Dermis microvascular lymphatic vessel endothelial cell (primary cell): ENCODE measurements at places on chromosomes 16 and 17. TPM values are rescaled to one million over a fixed set of nuclear protein-coding genes. Genes with fewer than 3 reads are reported as not detected.

Gene DVL2
- 28.6 and 37.0 TPM in 2 replicates for total RNA-seq

Gene RBFOX1
- not detected in 2 replicates for total RNA-seq

- no peak for DNase-seq
Observed at GRCh38 chr17:70644096-70644495, 474.8 kb downstream of the KCNJ2 start.

Gene REXO5
- total RNA-seq: 2.7 and 2.9 TPM in 2 replicates

Gene GH1
- not detected in 2 replicates for total RNA-seq

- DNase-seq: no peak
Observed at GRCh38 chr16:85654251-85655095, 34.3 kb downstream of the GINS2 start.

- no peak for DNase-seq
Observed at GRCh38 chr16:77874347-77874746, 86.0 kb downstream of the VAT1L start.

DNA sequence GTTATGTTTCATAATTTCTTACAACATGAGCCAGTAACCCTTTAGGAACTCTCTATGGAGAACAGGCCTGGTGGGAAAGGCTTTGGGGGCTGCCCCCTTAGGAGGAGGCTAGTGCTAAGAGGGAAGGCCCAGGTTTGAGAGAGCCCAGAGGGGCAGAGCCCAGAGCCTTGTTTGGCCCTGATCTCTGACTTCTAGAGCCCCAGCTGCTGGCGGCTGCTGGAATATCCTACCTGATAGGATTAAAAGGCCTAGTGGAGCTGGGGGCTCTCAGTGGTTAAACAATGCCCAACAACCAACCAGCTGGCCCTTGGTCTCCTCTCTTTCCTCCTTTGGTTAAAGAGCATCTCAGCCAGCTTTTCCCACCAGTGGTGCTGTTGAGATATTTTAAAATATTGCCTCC is 54.1 kb downstream of the IGF2BP1 start:
- DNase-seq: no peak

Gene SPNS2
- total RNA-seq: 45.6 and 70.2 TPM in 2 replicates

Gene MPP3
- total RNA-seq: 1.3 and 1.4 TPM in 2 replicates

DNA sequence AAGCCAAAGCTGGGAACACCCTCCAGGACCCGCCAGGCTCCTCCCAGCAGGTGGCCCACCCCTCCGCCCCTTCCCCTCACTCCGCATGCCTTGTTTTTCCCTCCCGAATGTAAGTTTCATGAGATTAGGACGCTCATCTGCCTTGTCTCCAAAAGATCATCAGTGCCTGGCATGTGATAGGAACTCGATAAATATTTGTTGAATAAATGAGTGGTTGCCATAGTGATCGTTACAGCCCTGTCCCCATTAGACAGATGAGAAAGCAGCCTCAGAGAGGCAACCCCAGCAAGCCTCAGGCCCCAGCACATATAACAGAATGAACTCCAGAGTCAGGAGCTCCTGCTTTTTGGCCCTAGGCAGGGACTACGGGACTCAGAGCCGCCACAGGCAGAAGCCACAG is 5.0 kb downstream of the CAMKK1 start:
- DNase-seq: no peak

Gene CA7
- total RNA-seq: not detected in 2 replicates

Gene TAC4
- not detected in 2 replicates for total RNA-seq

Gene MPHOSPH6
- 14.3 and 17.1 TPM in 2 replicates for total RNA-seq

- DNase-seq: no peak
Observed at GRCh38 chr16:76389126-76389525, 111.9 kb downstream of the CNTNAP4 start.

- DNase-seq: peak; percentile 53
Observed at GRCh38 chr17:15999974-16000827, 577 bp downstream of the TTC19 start.

GRCh38 chr16:20675488-20676267 is 21.8 kb downstream of the ACSM1 start:
- no peak for DNase-seq

GRCh38 chr17:79263191-79263590 is 188.6 kb downstream of the ENGASE start:
- no peak for DNase-seq

DNA sequence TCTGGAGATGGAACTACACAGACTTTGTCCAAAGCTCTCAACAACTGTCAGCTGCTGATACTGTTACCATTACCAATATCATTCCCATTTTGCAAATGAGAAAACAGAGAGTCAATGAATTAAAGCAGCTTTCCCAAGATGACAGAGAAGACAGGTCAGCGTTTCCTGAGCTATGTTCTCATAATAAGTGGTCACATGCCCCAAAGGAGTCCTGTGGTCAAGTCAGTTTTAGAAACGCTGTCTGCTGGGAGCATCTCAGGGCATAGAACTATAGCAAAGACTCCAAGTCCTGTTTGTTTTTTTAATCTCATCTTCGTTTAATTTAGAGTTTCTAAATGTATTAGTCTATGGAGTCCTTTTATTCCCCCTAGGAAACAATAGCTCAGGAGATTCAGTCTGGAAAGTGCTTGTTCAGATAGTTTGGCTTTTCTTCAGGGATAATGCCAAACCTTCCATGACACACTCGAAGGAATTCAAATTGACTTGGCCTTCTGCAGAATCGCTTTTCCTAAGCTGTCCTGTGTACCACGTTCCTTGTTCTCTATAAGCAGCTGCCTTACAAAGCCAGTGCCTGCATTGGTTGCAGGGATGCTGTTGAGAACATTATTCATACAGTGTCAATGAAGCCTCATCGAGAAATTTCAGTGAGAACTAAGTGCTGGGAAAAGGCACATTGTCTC is 12.1 kb downstream of the CCDC42 start:
- no peak for DNase-seq

- no peak for DNase-seq
Observed at GRCh38 chr16:51114382-51114781, 36.7 kb downstream of the SALL1 start.

- peak; percentile 12 for DNase-seq
Observed at GRCh38 chr17:78041386-78042179, 83.1 kb downstream of the TNRC6C start.

Gene SLC9A5
- 0.39 and 0.51 TPM in 2 replicates for total RNA-seq

DNA sequence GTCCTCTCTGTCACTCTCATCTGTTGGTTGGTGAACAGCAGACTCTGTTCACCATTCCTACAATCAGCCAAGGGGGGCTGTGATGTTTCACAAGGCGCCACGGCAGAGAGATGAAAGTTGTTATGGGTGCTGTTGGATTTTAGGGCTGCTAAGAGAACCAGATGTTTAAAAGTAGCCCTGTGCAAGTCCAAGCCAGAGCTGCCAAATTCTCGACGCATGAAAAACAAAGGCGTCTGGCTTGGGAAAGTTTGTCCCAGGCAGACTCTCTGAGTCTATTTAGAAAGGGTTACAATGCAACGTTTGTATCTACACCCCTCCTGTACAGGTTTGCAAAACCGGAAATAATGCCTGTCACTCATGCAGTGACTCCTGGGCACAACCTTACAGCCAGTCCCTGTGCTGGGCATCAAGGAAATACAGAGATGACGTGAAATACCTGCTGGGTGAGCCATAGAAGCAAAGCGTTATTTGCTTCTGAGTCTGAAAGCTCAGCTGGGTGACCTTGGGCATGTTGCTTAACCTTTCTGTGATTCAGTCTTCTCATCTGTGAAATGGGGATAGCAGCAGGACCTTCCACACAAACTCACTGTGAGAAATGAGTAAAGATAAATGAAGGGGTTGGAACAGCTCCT is 74.8 kb downstream of the XYLT1 start:
- peak; percentile 40 for DNase-seq

Gene SCNN1G
- 0.13 and 0.26 TPM in 2 replicates for total RNA-seq

Gene AOC3
- 0.26 and 0.89 TPM in 2 replicates for total RNA-seq

DNA sequence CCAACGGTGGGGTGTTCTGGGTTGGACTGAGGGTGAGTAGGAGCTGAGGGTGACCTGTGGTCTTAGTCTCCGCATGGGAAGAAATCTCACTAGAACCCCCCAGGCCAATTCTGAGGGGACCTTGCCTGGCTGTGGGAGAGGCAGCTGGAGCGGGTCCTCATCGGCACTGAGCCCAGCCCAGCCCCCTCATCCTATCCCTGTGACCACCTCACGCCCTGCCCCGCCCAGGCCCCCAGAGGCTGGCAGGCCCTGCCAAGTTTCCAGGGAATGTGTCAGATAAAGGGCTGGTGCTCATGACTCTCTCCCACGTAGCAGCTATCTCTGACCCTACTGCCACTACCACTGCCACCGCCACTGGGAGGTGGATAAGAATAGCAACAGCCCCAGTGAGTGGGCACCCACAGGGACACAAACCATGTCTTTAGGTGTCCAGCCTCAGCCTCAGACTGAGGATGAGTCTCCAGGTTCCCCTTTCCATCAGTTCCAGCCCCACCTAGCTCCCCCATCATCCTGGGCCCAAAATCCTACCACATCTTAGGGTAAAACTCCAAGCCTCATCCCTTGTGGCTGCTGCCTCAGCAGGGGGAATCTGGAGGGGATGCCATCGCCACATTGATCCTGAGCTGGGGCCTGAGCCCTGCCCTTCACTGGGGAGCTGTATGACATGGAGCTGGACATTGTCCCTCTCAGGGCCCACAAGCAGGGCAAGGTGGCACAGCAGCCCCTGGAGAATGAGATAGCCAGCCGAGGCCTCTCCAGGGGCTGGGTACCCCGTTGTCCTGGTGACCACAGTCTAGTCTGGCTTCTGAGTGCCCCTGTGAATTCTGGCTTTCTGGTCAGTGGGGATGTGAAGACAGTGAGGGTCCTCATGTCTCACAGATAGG is 14.9 kb downstream of the CDH16 start:
- no peak for DNase-seq

- no peak for DNase-seq
Observed at GRCh38 chr17:81436294-81436849, 41.1 kb downstream of the BAHCC1 start.

DNA sequence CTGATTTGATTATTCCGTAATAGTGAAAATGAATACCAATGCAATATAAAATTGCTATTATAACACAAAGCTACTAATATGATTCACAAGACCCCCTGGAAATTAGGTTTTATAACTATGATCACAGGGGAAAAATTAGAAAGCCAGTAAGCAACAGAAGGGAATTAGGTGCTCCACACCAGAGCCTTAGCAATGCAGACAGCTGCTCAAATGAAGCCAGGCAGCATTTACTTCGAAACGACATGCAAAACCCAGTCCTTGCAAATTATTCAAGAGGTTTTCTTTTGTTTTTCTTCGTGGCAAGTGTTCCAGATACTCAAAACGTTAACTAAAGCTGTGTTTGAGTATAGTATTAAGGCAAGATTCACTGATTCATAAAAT is 47.9 kb downstream of the TOX3 start:
- no peak for DNase-seq

DNA sequence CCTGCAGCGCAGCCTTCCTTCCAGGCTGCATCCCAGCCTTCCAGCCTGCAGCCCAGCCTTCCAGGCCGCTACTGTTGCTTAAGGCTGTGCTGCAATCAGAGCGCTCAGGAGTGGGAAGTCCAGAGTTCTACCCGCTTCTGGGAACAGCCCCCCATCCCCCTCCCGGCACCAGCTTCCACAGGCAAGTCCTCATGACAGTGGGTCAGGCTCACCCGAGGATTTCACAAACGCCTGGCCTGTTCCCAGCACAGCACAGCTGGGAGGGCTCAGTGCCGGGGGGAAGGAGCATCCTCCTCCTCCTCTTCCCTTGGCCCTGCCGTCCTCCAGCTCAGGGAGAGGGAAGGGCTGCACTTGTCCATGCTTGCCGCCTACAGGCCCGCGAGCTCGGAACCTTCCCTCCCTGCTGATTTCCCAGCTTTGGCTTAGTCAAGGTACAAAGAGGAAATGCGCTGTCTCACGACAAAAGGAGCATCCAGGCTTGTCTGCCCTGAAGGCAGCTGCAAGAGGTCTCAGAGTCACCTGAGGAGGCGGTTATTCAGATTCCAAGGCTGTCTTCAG is 8.3 kb downstream of the SOCS3 start:
- no peak for DNase-seq

Gene ALDOC
- total RNA-seq: 30.7 and 31.7 TPM in 2 replicates

Gene KCNH4
- under 0.01 and 0.13 TPM in 2 replicates for total RNA-seq

DNA sequence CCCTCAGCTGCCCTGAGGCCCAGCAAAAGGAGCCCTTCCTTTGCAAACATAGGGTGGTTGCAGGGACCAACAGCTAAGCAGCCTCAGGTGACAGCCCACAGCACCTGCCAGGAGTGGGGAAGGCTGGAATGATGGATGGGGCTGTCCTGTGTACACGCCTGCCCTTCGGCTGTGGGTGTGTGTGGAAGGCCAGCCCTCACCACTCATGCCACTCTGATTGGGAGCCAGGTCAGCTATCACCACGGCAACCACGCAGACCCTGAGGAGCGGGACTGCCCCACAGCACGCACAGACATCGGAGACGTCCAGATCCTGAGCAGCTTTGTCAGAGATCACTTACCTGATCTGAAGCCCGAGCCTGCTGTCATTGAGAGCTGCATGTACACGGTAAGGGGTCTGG is 11.9 kb downstream of the PIPOX start:
- DNase-seq: no peak

Gene MT1M
- total RNA-seq: 0.38 and 0.90 TPM in 2 replicates

GRCh38 chr17:76645481-76645880 is 1.9 kb upstream of the ST6GALNAC1 start:
- DNase-seq: no peak

DNA sequence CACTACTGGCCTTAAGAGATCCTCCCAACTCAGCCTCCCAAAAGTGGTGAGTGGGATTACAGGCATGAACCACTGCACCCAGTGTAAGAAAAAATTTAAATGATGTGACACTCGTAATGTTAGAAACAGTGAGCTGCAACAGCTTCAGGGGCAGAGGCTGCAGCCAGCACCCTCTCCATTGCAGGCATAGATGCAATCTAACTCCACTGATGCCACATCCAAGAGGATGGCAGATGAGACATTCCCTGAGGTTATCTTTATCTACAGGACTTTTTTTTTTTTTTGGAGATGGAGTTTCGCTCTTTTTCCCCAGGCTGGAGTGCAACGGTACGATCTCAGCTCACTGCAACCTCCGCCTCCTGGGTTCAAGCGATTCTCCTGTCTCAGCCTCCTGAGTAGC is 19.9 kb downstream of the ZCCHC14 start:
- DNase-seq: no peak

DNA sequence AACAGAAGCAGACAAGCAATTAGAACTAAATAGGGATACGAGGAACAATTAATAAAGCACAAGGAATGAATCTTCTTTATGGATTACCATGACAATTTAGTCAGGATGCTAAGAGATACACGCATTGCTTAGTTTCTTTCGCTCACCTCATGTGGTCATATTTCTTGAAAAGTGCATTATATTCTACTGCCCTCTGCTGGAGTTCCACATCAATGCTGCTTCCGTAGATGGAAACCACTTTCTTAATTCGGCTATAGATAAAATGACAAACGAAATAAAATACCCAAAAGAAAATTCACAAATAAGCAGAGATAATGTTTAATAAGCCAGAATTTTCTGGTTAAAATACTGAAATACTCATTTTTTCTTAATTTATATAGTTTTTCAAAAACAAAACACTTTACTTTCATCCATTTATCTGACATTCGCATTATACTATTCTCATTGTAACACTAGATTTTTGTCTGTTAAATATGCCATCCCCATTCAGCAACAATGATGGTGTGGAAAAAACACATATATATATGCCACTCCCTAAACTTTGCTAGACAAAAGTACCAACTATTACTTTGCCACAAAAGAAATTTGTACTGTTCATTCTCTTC is 22.0 kb upstream of the PHLPP2 start:
- DNase-seq: peak; percentile 52
